EH (cell line): ENCODE measurements at places on chromosomes 1 and 21.

- no peak for DNase-seq
These were observed 109.6 kb downstream of the SLC45A1 start for GRCh38 chr1:8427493-8427892.

DNA sequence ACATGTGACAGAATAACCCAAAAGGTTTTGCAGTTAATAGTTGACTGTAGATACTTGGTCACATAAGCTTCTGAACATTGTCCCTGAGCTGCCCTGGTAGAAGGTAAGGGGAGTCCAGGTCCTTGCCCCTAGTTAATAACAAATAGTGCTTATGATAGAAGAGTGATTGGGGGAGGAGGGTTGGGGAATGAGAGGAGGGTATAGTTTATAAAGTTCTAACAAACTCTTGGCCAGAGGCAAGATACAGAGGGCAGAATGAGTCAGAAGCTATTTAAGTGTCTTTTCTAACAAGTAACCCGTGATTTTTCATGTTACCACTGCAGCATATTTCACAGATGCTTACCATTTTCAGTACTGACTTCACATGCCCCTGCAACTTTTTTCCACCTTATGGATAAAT lies 26.7 kb upstream of the MYOCOS start:
- DNase-seq: peak; percentile 43

DNA sequence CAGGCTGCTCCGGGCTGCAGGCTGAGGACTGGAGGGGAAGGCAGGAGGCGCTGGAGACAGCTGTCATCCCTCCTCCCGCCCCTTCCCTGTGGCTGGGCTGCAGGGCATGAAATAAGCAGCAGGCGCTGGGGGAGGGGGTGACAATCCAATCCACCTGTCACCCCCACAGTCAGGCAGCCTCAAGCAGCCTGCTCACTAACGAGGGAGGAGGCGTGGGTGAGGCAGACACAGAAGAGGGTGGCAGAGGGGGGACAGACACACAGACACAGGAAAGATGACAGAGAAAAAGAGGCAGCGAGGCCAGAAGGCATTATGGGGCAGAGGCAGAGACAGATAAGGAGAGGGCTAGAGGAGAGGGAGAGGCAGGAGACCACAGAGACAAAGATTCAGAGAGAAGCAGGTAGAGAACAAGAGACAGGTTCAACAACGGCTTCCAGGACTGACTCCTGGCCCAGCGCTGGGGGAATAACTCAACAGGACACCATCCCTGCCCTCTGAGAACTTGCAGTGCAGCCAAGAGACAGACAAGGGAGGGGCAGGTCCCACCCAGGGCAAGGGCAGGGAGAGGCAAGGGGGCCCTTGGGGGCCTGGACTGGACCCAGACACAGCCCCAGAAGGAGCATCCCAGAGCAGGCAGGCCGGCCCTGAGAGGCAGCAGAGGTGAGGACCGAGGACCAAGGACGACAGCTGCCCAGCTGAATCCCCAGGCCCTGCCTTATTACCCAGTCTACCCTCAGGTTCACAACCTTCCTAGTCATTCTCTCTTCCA lies 11.2 kb downstream of the MEF2D start:
- DNase-seq: peak; percentile 58

- peak; percentile 91 for DNase-seq
These were observed 10.7 kb downstream of the CLCNKA start for GRCh38 chr1:16032388-16033102.

- DNase-seq: no peak
These were observed 38.9 kb downstream of the EPHB2 start for GRCh38 chr1:22749503-22749902.

- no peak for DNase-seq
These were observed 991 bp downstream of the PYGO2 start for GRCh38 chr1:154960446-154961136.

- DNase-seq: no peak
These were observed 1878.0 kb downstream of the MRPL39 start for GRCh38 chr21:23729331-23729730.

DNA sequence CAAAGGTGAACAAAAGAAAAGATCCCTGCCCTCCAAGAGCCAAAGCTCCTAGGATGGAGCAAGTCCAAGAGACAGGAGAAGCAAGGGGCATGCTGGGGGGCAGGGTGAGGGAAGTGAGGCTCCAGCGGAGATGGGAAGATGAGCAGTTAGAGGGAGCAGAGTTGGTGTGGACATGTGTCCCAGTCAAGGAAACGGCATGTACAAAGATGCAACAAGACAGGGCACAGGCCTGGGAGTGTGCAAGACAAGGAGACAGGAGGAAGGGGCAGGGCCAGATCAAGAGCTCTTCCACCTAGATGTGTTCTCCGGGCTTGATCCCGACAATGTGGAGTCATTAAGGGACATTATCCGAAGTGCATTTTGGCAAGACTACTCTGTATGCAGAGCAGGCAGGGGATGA lies 82.1 kb downstream of the CAPZB start:
- DNase-seq: no peak

- DNase-seq: no peak
These were observed 7.0 kb downstream of the PPFIA4 start for GRCh38 chr1:203033287-203033686.

DNA sequence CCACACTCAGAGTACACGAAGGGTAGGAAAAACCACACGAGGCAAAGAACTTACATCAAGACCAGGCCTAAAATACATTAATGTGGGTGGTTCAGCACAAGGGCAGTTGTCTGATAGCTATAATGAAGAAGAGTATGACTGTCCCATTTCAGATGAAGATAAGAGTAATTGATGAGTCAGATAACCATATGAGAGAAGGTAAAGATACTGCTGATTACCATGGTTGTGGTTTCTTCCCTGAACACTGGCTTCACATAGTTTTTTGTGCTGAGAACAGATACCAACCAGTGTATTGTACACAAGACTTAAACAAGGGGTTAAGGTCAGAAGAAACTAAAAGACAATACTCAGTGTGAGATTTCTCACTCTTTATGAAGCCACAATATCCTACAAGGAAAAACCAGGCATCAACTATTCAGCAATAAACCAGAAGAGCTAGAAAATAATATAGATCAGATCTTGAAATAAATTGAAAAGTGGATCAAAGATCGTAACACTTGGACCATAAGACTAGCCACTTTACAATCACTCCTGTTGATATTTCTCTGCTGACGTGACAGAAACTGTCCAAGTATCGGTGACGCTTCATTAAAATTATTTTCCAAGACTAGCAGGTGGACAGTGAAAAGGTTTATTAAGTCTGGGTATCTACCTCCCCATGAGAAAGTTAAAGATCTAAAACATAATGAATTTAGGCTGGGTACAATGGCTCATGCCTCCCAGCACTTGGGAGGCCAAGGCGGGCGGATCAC lies 28.6 kb downstream of the PUM1 start:
- DNase-seq: peak; percentile 76

GRCh38 chr1:63867429-63868176 lies 93.8 kb downstream of the ROR1 start:
- no peak for DNase-seq

DNA sequence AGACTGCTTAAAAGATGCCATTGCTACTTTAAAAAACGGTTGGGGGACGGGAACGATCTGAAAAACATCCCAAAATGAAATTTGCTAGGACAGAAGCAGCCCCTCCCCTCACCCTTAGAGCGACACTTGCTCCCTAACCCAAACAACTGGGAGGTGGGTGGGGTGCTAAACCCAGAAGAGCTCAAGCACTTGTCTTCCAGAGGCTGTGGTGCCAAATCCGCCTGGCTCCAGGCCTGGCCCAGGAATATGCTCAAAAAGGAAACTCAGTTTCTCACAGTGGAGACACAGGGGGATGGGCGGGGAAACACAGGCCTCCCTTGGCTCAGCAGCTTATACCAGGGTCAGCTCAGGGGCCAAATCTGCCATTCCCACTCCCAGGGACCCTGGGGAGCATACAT lies 644 bp upstream of the PBXIP1 start:
- no peak for DNase-seq

DNA sequence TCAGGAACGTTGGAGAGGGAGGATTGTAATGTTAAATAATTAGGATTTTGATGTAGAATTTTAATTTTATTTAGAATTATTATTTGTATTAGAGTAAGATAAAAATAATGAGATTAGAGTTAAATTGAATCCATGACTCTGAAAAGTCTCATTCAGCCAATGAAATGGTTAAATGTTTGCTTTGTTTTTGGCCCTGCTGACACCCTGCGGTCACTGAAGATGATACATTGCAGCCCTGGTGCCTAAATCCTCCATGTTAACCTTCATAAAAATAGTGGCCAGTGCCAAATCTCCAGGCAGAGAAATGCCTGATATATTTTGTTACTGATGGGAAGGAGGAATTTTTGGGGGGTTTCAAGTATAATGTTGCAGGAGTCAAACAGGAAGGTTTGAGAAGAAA lies 27.3 kb upstream of the RLF start:
- DNase-seq: no peak

- no peak for DNase-seq
These were observed 642.3 kb upstream of the TMPRSS15 start for GRCh38 chr21:19045876-19046275.

DNA sequence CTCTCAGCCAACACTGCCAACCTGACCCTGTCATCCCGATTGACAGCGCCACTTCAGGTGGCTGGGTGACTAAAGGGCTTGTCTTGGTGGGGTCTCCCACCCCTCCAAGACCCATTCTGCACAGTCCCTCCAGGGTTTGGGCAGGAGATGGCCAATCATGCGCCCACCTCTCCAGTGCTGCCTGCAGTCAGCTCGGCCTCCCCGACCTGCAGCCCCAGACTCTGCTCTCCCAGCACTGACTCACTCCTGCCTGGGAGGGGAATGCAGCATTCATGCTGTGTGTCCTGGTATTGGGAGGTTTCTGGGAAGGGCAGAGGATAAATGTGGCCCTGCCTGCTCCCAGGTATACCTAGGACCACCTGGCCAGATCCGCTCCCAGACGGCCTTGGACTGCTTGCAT lies 9.7 kb downstream of the TMEM81 start:
- no peak for DNase-seq

DNA sequence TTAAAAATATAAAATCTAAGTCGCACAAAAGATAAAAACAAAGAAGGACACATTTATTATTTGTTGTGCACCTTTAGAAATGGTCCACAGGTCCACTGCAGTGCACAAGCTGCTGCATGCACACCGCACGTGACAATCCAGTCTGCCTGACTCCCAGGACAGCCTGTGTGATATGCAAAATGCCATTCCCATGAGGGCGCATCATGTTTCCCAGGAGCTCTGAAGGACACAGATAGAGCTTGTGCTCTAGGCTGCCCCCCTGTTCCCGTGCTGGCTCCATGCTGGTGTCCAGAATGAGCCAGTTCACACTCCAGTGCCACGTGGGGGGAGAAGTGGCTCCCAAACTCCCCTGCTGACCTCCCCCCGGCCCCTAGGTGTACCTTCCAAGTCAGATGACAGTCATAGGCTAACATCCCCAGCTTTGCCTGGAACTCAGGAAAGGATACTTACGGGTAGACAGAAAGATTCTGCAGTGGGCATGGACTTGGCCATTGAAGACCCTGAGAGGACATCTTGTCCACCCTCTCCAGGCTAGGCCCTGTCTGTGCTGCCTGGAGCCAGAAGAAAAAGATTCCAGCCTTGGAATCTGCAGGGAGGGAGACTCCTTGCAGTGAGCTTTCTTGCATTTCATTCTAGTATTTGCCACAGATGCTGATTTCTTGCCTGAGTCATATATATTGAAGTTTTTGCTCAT lies 26.3 kb downstream of the RAB7B start:
- peak; percentile 83 for DNase-seq

DNA sequence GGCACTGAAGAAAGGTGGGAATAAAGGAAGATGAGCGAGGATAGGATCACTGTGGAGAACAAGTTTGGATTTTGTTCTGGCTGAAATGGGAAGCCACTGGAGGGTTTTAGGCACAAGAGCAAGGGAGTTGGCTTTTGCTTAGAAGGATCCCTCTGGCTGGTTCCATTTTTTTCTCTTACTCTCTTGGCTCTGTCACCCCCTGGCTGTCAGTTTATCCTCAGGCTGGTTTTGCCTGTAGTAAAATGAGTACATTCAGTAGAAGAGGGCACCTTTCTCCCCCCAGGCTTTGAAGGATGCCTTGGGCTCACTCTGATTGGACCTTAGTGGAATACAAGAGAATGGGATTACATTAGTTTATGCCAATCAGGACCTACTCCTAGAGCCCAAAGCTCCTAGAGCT lies 17.1 kb downstream of the CACHD1 start:
- DNase-seq: no peak

DNA sequence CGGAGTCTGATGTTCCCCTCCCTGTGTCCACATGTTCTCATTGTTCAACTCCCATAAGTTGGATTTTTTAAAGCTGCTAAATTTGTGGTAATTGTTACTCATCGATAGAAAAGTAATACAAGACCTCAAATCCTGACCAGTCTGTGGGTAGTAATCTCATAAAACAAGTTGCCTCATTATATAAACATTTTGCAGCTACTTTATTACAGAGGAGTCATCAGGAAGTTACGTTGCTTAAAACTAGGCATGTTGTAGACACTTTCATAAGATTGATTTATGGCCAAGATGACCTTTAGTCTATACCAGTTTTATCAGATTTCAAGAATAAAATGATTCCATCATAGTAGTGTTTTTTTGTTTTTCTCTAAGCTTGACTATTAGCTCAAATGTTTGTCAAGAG lies 208.8 kb downstream of the GIPC2 start:
- DNase-seq: peak; percentile 87

DNA sequence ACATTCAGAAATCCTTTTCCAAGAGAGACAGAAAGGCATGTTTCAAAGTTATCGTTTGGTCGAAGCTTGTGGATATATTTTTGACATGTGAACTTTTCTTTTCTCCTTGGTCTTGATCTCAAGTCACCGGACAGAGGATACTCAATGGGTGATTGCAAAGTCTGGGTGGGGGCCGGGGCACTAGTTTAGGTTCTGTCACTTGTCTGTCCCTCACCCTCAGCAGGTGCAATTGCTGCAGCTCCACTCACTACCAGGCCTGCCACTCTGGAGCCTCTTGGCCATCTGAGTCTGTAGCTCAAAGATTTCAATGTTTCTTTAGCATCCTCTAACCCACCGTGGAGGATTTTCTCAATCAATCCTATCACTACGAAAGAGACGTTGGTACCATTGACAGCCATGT lies 246.0 kb upstream of the C1orf174 start:
- DNase-seq: no peak

DNA sequence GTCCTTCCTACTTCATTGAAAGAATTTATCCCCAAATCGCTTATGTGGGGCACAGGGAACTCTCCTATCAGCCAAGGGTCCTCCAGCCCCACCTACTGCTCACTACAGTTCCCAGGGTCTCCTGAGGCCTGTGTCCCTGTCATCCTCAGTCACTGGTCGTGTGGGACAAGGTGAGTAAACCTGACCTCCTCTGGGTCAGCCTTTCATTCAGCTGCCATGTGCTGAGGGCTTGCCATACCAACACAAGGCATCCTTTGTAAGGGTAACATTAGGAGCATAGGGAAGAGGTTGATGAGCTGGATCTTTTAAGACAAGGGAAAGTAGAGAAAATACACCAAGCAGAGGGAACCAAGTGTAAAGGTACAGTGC lies 11.2 kb upstream of the SNAPIN start:
- DNase-seq: peak; percentile 10
